ENCODE measurements at places on chromosomes 13 and 19.

GRCh38 chr13:35690581-35691207, 214.2 kb upstream of the MAB21L1 start:
- DNase-seq, result no peak

DNA sequence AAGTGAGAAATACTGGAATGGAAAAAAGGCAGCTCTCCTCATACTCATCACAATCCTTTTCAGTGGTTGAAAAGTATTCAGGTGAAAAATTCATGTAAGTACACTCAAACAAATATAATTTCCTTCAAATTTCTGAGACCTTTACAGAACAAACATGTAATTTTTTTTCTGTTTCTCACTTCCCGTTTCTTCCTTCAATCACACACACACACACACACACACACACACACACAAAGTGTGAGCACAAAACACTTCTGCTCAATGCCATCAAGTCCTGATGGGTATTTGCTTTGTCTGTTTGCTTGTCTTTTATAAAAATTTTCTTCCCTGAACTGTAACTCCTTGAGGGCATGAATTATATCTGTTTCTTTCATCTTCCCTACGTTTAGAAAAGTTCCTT, 110.6 kb downstream of the LIG4 start:
- no peak for DNase-seq

- DNase-seq, result no peak
These were observed 56.7 kb downstream of the AKAP11 start for GRCh38 chr13:42328672-42329071.

DNA sequence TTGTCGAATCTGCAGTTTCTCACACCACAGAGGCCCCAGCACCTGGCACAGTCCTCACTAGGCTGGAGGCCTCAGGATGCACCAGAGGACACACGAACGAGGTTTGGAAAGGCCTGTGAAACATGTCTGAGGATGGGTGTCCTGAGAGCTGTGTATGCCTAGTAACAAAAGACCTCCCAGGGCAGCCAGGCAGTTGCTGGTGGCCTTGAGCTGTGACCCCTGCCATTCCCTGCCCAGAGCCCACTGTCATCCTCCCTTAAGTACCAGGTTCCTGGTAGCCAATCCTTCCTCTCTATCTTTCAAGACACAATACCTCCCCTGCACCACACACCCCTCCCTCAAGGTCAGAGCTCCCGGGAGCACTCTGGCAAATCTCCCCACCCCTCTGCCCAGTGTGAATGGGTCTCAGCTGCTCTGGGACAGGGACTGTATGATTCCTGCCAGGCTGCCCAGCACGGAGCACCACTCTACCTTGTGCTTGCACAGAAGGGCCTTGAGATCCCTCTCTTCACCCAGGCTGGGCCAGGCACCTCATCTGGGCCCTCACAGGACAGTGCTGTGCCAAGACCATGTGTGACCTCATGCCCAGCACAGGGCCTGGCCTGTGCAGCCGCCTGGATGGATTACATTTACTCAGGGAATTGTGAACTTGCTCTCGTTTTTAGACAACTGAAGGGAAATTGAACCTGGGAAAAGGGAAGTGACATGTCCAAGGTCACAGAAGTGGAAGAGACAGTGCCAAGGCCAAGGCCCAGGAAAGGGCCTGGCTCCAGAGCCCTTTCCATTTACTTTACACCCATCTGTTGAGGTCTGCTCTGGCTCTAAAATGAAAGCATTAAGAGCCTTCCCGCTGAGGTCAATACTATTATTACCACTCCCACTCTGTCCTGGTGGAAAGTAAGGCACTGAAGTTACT, 2.2 kb downstream of the ZNF787 start:
- no peak for DNase-seq

- DNase-seq, result no peak
These were observed 11.4 kb downstream of the THSD1 start for GRCh38 chr13:52394586-52394985.

DNA sequence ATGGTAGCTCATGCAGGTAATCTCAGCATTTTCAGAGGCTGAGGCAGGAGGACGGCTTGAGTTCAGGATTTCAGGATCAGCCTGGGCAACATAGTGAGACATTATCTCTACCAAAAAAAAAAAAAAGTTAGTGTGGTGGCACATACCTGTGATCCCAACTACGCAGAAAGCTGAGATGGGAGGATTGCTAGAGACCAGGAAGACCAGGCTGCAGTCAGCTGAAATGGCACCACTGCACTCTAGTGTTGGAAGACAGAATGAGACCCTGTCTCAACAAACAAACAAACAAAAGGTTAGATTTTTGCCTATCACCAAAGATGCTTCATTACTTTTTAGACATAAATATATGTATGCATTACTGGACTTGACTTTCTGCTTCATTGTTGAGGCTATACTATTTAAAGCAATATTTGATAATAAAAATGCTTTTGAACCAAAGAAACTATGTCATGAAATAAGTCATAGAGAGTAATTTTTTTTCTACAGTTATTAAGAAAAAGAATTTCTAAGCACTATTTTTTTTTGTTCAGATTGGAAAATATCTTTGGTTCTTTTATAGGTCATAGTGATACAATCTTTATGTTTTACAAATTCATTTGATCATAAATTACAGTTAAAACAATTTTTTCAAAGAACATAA, 1180.1 kb upstream of the ATXN8OS start:
- no peak for DNase-seq

DNA sequence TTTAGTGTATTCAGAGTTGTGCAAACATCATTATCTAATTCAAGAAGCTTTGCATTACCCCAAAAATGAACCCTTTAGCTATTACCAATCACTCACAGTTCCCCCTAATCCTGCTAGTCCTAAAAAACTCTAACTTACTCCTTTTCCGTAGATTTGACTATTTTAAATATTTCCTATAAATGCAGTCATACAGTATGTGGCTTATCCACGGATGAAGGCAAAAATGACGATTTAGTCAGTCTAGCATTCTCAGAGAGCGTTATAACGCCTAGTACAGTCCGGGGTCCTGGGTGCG, 587 bp upstream of the ZNF383 start:
- no peak for DNase-seq

DNA sequence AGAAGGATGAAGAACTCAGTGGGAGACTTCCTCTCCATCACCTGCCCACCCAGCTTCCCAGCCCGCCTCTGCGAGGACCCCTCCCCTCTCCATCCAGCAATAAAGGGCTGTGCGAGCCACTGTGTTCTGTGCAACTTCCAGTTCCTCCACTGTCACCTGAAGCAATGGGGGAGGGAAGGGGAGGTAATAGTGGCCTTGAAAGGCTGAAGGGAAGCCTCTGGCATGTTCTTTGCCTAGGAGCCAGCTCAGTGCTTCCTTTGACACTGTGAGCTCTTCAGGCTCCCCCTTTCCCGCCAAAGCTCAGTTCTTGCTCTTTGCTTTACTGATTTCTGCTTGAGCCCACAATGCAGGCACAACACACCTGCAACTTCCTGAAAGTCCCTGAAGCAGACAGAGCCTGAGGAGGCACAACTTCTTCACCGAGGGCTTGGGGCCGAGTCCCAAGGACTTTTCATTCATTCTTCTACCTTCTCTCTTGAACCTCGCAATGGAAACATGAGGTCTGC, 73.2 kb upstream of the DOCK9 start:
- DNase-seq, result no peak

DNA sequence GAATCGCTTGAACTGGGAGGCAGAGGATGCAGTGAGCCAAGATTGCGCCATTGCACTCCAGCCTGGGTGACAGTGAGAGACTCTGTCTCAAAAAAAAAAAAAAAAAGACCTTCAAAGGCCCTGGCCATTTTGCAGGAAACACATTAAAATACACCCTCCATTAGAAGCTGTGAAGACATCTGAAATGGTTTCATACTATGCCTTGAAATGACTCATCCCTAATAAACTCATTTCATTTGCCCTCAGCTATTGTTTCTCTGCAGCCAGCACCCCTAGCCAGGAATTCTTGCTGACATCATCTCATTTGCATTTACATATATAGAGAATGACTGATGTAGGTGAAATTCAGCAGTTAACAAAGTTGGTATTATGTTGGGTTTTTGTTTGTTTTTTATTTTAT, 8.7 kb downstream of the EML2 start:
- DNase-seq, result peak; percentile 87

DNA sequence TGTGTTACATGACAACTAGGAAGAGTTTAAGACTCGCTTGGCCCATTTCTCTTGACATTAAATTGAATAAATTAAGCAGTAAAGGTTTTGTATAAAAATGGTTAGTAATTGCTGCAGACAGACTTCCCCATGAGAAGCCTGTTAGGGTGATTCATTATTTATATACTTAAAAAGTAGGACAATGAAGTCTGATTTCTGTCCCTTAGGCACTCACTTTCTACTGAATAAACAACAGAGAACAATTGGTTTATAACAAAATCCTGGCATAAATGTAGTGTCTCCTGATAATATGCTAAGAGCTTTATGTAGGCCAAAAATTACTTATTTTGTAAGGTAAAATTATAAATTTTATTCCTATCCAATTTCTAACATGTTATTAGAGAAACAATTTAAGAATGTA, 2138.5 kb upstream of the PCDH20 start:
- no peak for DNase-seq

DNA sequence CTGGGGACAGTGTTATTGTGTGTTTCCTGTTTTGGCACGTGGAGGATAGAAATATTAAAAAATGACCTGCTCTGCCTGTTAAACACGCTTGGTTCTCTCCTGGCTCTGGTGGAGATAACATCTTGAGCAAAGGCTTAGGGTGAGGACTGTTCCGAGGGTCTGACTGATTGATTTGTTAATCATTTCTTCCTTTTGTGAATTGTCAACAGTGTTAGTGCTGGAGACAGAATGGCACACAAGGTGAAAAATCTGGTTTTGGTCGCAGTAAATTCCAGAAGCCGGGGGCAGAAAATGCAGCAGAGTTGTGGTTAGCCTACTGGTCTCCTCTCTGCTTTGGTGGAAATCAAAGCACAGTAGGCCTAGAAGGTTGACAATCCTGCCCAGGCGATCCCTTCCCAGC, 163.6 kb downstream of the FGF9 start:
- no peak for DNase-seq

DNA sequence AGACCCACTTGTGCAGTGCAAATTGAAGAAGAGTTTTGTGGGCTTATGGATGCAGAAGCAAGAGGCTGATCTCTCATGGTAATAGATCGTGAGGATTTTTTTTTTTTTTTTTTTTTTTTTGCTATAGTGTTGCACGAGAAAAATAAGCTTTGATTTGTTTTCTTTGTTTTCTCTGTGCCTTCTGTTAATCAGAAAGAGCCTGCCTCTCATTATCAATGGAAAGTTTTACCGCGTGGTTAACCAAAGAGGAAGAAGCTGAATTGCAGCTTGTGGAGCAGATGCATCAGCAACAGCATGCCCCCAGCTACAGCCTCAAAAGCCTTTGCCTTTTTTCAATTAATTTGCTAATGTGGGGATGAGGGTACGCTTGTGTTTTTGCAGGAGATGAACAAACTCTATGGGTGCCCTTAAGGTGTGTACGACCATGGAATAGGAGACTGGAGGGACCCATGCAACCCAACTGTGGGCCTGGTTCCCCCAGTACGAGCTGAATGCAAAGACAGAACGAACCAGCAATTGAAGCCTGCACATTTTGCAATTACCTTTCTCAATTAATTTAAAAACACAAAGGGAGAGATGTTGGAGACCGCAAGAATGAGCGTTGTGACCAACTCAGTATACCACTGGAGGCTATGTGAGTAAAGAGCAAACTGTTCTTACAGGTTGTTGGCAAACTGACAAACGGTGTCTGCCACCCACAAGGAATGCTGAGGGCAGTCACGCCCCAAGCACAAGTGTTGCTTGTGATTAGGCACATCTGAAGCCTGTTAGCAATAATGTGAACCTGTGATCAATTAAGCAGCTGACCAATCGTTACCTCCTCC, 58.6 kb upstream of the SPRY2 start:
- DNase-seq, result no peak

DNA sequence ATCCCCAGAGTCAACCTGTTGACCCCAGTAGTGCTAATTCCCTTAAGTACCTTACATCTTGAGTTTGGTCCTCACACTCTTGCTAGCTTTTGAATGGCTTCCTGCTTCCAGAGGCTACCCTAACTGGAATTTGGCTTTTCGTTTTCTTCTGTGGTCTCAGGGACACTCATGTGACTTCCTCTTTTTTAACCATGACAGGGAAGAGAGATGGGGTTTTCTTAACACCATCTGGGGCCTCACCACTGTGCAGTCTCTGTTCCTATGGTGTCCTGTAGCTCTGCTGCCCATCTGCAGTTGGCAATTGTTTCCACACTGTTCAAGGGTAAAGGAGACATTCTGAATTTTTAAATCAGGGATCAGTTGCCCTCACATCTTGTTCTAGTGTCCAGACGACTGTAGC, 66.7 kb downstream of the SLC10A2 start:
- DNase-seq, result no peak

DNA sequence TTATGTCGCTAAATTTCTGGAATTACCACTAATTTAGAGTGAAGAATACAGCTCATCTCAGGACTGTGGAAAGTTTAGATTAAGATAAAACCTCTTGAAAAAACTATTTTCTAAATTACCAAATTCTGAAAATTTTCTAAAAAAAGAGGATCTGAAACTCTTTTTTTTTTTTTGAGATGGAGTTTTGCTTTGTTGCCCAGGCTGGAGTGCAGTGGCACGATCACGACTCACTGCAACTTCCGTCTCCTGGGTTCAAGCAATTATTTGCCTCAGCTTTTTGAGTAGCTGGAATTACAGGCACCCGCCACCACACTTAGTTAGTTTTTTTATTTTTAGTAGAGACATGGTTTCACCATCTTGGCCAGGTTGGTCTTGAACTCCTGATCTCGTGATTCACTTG, 16.6 kb upstream of the ZNF253 start:
- no peak for DNase-seq

DNA sequence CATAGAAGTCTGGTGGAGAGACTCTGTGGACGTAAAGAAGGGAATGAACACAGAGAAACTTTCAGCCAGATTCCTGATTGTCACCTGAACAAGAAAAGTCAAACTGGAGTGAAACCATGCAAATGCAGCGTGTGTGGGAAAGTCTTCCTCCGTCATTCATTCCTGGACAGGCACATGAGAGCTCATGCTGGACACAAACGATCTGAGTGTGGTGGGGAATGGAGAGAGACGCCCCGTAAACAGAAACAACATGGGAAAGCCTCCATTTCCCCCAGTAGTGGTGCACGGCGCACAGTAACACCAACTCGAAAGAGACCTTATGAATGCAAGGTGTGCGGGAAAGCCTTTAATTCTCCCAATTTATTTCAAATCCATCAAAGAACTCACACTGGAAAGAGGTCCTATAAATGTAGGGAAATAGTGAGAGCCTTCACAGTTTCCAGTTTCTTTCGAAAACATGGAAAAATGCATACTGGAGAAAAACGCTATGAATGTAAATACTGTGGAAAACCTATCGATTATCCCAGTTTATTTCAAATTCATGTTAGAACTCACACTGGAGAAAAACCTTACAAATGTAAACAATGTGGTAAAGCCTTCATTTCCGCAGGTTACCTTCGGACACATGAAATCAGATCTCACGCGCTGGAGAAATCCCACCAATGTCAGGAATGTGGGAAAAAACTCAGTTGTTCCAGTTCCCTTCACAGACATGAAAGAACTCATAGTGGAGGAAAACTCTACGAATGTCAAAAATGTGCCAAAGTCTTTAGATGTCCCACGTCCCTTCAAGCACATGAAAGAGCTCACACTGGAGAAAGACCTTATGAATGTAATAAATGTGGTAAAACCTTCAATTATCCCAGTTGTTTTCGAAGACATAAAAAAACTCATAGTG, 10.8 kb downstream of the ZNF101 start:
- DNase-seq, result no peak

GRCh38 chr13:30422054-30422839, at the start of gene UBE2L5:
TSS of gene UBE2L5 (plus strand) at chr13:30422493. CDS start at chr13:30427991, 5,498 bp downstream.
- DNase-seq, result peak; percentile 54

All from GM04504 (cell line).